ENCODE measurements at places on chromosomes 1 and 21.

GRCh38 chr1:26887125-26887524 lies 3.0 kb downstream of the GPN2 start:
- peaks cover 4% of the 10 kb centered on the region for H3K27me3 ChIP-seq
- H3K4me3 ChIP-seq: peak overlapping the region; percentile 16
- peaks cover 7% of the 10 kb centered on the region for H3K4me1 ChIP-seq
- no peaks in the 10 kb centered on the region for H3K36me3 ChIP-seq
- DNase-seq: no peak

GRCh38 chr1:45942411-45942810 lies 139.0 kb downstream of the MAST2 start:
- H3K4me1 ChIP-seq: peaks cover 3% of the 10 kb centered on the region
- no peak overlapping the region for H3K27ac ChIP-seq
- no peaks in the 10 kb centered on the region for H3K27me3 ChIP-seq
- no peak for DNase-seq
- H3K4me3 ChIP-seq: no peak overlapping the region

DNA sequence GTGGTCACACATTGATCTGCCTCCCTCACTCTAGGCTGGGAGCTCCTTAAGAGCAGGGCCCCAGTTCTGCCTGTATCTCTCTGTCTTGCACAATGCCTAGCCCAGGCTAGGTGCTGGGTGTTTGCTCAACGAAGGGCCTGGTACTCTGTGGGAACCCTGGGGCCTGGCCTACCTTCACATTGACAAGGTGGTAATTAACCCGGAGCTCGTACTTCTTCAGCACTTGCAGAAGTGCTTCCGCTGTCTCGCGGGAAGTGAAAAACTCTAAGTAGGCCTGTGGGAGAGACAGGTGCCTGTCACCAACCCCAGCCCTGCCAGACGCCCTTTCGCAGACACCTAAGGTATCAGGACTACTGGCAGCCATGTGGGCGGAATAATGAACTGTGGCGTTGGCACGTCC lies 13.7 kb downstream of the MTHFR start:
- no peaks in the 10 kb centered on the region for H3K36me3 ChIP-seq
- peaks cover 13% of the 10 kb centered on the region for H3K27me3 ChIP-seq
- peak overlapping the region; percentile 28 for H3K4me3 ChIP-seq
- H3K4me1 ChIP-seq: peaks cover 2% of the 10 kb centered on the region
- no peak overlapping the region for H3K27ac ChIP-seq

GRCh38 chr1:223147873-223148272 lies 4.8 kb upstream of the TLR5 start:
- H3K27me3 ChIP-seq: peaks cover 4% of the 10 kb centered on the region
- peaks cover 6% of the 10 kb centered on the region for H3K36me3 ChIP-seq
- H3K4me3 ChIP-seq: no peak overlapping the region
- peak overlapping the region; percentile 52 for H3K27ac ChIP-seq

DNA sequence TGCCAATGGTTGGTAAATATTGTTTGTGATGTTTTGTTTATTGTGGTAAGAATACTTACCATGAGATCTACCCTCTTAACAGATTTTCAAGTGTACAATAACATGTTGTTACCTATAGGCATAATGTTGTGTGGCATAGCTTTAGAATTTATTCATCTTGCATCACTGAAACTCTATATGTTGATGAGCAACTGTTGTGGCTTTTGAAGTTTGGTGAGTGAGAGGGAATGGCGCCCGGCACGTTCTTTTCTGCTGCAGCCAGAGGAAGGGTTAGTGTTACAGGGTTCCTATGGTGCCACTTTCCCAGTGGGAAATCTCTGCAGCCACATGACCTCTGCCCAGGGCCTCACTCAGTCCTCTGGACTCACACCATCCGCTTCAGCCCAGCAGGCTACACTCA lies 342.5 kb upstream of the ADGRL2 start:
- H3K27ac ChIP-seq: no peak overlapping the region
- no peaks in the 10 kb centered on the region for H3K36me3 ChIP-seq
- H3K4me3 ChIP-seq: no peak overlapping the region
- no peak for DNase-seq
- no peaks in the 10 kb centered on the region for H3K27me3 ChIP-seq

- H3K4me1 ChIP-seq: no peaks in the 10 kb centered on the region
- no peak overlapping the region for H3K4me3 ChIP-seq
- no peak overlapping the region for H3K27ac ChIP-seq
- peaks cover 2% of the 10 kb centered on the region for H3K27me3 ChIP-seq
Measured at GRCh38 chr1:87437663-87438295, 109.1 kb downstream of the LMO4 start.

DNA sequence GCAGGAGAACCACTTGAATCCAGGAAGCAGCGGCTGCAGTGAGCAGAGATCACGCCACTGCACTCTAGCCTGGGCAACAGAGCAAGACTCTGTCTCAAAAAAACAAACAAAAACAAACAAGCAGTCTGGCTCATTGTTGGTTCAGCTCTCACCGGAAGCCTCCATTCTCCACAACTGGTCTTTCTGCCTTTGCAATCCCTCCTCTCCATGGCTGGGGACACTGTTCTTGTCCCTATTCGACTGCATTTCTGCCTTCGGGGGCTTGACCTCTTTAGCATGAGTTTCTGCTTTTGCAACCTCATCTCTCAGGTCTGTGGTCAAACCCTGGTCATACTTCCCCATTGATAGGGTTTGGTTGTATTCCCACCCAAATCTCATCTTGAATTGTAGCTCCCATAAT lies 216.3 kb upstream of the NR5A2 start:
- H3K36me3 ChIP-seq: no peaks in the 10 kb centered on the region
- H3K4me3 ChIP-seq: no peak overlapping the region
- no peak for DNase-seq
- no peaks in the 10 kb centered on the region for H3K27me3 ChIP-seq

DNA sequence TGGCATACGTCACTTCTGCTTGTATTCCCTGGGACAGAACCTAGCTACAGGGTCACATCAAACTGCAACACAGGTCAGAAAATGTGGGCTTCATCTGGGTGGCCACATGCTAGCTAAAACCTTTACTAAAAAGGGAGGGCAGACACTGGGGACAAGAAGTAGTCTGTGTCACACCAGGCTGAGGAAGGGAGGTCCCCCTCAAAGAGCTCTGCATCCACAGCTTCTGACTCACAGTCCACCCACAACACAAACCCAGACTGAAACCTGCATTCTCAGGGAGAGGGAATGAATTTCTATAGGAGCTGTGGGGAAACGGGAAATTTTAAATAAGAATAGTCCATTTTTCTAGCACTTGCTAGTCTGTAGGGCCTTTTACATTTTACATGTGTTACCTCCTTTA lies 16.2 kb downstream of the OLIG2 start:
- H3K36me3 ChIP-seq: no peaks in the 10 kb centered on the region
- H3K4me1 ChIP-seq: peaks cover 48% of the 10 kb centered on the region
- H3K27ac ChIP-seq: no peak overlapping the region
- H3K27me3 ChIP-seq: peaks cover 16% of the 10 kb centered on the region
- DNase-seq: no peak

DNA sequence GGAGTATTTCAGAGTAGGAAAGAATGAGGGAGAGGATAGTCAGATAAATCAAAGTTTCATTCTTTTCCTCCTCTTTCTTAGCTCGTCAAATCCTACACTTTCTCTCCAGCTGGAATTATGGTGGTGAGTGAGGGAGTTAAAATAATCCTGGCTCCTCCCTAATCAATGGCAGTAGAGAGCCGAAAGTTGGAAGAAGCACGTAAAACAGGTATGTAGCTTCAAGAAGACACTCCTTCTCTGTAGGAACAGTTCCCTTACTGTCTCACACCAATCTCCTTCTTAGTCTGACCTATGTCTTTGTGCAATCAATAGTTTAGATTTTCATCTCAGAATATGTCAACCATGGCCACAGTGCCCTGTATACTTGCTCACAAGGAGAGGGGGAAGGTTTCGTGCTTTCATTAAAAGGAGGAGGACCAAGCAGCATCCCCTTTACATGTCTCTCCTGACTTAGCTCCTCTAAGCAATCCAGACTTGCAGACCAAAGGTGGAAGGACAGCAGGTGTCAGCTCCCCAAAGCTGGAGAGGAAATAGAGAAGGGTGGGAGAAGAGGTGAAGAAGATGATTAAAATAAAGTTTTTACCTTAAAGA lies 878 bp downstream of the MINDY1 start:
- peaks cover 32% of the 10 kb centered on the region for H3K4me1 ChIP-seq
- peaks cover 5% of the 10 kb centered on the region for H3K36me3 ChIP-seq
- peaks cover 10% of the 10 kb centered on the region for H3K27me3 ChIP-seq
- H3K4me3 ChIP-seq: peak overlapping the region; percentile 99
- peak overlapping the region; percentile 99 for H3K27ac ChIP-seq

GRCh38 chr1:151680826-151681225 lies 35.8 kb downstream of the CELF3 start:
- no peak overlapping the region for H3K27ac ChIP-seq
- DNase-seq: no peak
- H3K27me3 ChIP-seq: no peaks in the 10 kb centered on the region
- no peaks in the 10 kb centered on the region for H3K4me1 ChIP-seq
- H3K4me3 ChIP-seq: no peak overlapping the region

- H3K36me3 ChIP-seq: no peaks in the 10 kb centered on the region
- H3K4me3 ChIP-seq: peak overlapping the region; percentile 82
- DNase-seq: no peak
- H3K27ac ChIP-seq: peak overlapping the region; percentile 33
Measured at GRCh38 chr1:1347663-1348419, 1.4 kb downstream of the DVL1 start.

DNA sequence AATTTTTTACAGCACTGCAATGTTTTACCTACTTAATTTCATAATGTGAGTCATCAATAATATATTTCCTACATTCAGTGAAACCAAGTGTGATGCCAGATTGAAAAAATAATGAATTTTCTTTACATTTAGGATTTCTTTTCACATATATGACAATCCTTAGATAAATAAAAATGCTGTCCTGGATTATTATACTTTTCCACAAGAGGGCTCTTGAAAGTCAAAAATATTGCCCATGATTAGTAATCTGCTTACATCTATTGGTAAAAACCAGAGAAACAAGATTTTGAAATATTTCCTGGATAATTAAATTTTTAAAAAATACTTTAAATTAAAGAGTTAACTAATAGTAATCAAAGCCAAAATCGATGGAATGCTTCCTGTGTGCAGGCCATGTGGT lies 86.8 kb upstream of the PLPPR4 start:
- no peak overlapping the region for H3K4me3 ChIP-seq
- peaks cover 2% of the 10 kb centered on the region for H3K27me3 ChIP-seq
- H3K4me1 ChIP-seq: peaks cover 13% of the 10 kb centered on the region
- H3K27ac ChIP-seq: no peak overlapping the region

- peaks cover 2% of the 10 kb centered on the region for H3K4me1 ChIP-seq
- peaks cover 2% of the 10 kb centered on the region for H3K27me3 ChIP-seq
- peak overlapping the region; percentile 88 for H3K4me3 ChIP-seq
- no peak for DNase-seq
Measured at GRCh38 chr1:45304311-45305081, 22.2 kb upstream of the HPDL start.

GRCh38 chr1:42282867-42283583 lies 52.0 kb downstream of the FOXJ3 start:
- H3K4me3 ChIP-seq: no peak overlapping the region
- no peak overlapping the region for H3K27ac ChIP-seq
- H3K4me1 ChIP-seq: peaks cover 9% of the 10 kb centered on the region
- no peak for DNase-seq

- H3K27me3 ChIP-seq: peaks cover 12% of the 10 kb centered on the region
- no peak for DNase-seq
- no peak overlapping the region for H3K27ac ChIP-seq
- no peak overlapping the region for H3K4me3 ChIP-seq
Measured at GRCh38 chr1:235013512-235013911, 115.1 kb downstream of the TOMM20 start.

DNA sequence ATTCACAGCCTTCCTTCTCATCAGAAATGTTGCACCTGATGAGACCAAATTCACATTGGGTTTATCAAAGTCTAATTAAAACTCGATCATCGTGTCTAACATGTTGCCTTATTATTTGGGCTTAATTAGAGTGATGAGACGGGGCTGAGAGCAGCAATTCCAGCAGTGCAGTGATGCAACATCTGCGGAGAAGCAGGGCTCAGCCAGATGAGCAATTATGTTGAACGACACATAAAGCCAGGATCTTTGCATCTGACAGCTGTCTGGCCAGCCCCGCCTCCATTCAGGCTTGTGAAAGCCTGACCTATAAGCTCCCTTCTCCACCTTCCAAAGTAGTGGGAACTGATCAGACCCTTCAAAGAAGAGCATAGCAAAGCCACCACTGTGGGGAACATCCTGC lies 109.8 kb downstream of the C1orf94 start:
- no peak overlapping the region for H3K4me3 ChIP-seq
- no peak for DNase-seq
- H3K27me3 ChIP-seq: no peaks in the 10 kb centered on the region
- H3K4me1 ChIP-seq: no peaks in the 10 kb centered on the region
- H3K36me3 ChIP-seq: no peaks in the 10 kb centered on the region

DNA sequence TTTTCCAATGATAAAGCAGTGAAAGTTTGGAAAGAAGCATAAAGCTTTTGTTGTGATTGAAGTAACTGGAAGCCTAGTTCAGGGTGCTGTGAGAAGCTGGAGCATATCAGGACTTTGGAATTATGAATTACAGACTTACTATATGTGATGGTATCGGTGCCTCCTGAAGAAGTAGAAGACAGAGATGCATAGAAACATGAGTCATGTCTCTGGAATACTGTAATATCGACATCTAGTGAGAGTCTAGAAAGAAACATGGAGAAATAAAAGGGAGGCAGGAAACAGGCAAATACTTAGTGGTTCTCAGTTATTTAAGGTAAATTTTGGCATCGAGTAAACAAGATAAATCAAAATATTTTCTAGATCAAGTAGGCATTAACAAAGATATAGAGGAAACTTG lies 103.0 kb downstream of the CAMTA1 start:
- no peak for DNase-seq
- H3K4me3 ChIP-seq: no peak overlapping the region
- peaks cover 2% of the 10 kb centered on the region for H3K4me1 ChIP-seq
- H3K27me3 ChIP-seq: no peaks in the 10 kb centered on the region
- H3K27ac ChIP-seq: no peak overlapping the region

GRCh38 chr1:222861062-222861461 lies 46.2 kb downstream of the DISP1 start:
- H3K27me3 ChIP-seq: peaks cover 2% of the 10 kb centered on the region
- H3K4me3 ChIP-seq: no peak overlapping the region
- peaks cover 7% of the 10 kb centered on the region for H3K36me3 ChIP-seq

DNA sequence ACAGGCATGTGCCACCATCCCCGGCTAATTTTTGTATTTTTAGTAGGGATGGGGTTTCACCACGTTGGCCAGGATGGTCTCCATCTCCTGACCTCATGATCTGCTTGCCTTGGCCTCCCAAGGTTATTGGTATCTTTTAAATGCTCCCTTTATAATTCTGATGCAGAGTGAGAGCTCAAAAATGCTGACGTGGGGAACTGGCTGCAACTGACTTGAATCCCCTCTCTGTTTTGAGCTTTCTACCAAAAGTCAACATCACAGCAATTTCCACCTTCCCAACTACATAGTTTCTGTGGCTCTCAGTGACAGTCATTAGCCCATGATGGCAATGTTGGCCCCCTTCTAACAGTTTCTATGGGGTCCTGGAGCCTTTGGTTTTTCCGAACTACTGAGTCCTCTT lies 268.2 kb upstream of the FOXD3 start:
- H3K27ac ChIP-seq: no peak overlapping the region
- H3K4me3 ChIP-seq: no peak overlapping the region
- H3K27me3 ChIP-seq: no peaks in the 10 kb centered on the region
- H3K36me3 ChIP-seq: no peaks in the 10 kb centered on the region
- H3K4me1 ChIP-seq: no peaks in the 10 kb centered on the region
